Stimulated activated CD4-positive, alpha-beta T cell treated with anti-CD3 and anti-CD28 coated beads, Interleukin-15, amount 100 ng/mL, for 24 hours (primary cell): ENCODE measurements at places on chromosomes 1 and 21.
A peak's percentile ranks its signal among the peaks of the same experiment; 100 is the strongest.

DNA sequence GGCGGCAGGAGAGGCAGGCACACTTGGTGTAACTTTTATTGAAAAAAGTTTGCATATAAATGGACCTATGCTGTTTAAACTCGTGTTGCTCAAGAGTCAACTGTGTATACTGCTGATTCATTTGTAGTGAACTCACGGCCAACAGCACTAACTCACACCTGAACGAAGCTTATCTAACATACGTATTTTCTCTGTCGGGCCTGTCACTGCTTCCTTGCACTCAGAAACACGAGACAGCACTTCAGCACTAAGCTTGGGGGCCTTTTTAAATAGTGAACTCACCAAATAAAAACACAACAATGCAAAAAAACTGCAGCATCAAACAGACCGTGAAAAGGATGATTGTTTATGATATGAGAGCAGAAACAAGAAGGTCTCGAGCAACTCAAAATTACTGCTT, 58.9 kb upstream of the NEK2 start:
- DNase-seq = no peak

GRCh38 chr1:55120538-55120937, 81.2 kb downstream of the PCSK9 start:
- DNase-seq = no peak

DNA sequence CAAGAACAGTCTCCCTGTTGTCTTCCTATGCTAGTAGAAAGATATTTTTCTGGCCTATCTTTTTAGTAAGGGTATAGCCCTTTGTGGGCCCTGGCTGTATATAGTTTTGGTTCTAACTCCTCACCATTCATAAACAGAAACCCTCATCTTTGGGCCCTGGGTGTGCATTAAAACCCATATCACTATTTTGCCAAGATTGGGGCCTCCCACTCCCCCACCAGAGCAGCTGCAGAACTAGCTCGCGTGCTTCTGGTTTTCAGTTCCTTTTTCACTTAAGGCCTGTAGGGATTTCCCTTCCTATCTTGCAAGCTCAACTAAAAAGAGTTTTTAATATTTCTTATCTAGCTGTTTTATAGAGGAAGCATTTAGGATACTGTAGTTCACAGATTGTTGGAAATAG, 106.4 kb downstream of the RGL1 start:
- peak; percentile 42 for DNase-seq

DNA sequence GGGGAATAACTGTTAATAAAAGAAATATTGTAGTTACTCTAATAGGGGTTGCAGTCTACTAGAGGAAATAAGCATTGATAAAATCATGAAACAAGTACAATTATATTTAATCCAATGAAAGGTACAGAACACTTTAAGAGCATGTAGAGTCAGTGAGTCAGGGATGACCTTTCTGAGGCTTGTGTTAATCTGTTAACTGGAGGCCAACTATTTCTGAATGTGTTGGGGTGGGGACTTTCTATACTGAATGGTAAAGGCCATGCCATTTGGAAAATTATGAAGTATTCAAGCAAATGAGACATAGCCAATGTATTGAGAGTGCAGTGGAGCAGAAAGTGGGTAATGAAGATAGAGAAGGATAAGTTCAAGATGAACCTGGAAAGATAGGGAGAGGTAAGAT, 646.2 kb downstream of the ADGRL2 start:
- no peak for DNase-seq

- peak; percentile 48 for DNase-seq
Observed at GRCh38 chr21:33403128-33403785, at the start of gene IFNGR2. IFNGR2 (plus strand) TSS chr21:33403413; CDS start chr21:33403544, 131 bp downstream.

- DNase-seq = no peak
Observed at GRCh38 chr1:223710179-223711133, 1.9 kb upstream of the CAPN2 start.
